ENCODE measurements at places on chromosomes 7 and 10.

GRCh38 chr7:115379321-115379720 is 457.4 kb downstream of the MDFIC start:
- DNase-seq, result no peak

DNA sequence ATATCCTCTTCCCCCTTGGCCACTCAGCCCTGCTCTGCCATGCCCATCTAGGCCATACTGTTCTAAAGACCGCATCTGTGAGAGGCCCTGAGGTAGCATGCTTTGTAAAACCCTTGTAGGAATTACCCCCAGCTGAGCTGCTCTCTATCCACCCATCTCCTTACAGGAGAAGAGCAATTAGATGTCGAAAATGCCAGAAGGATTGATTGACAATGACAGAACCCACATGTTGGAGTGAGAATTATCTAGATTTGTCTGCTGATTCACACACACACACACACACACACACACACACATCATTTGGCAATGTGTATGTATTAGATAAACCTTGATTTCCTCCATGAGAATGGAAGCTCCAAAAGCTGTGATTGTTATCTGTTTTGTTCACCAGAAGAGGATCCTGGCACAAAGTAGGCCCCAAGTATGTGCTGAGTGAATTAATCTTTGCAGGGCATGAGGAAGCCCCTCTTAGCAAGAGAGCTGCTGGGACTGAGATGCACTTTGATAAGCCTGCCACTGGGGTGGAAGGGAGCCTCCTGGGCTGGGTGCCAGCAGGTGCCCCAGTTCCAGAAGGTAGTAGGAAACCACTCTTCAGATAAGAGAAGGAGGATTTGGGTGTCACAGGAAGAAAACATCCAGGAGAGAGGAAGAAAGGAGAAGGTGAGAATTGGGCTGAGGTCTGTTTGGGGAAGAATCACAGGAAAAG is 187.5 kb upstream of the ADO start:
- DNase-seq, result no peak

GRCh38 chr7:19772306-19772705 is 1.1 kb downstream of the TMEM196 start:
- DNase-seq, result no peak

DNA sequence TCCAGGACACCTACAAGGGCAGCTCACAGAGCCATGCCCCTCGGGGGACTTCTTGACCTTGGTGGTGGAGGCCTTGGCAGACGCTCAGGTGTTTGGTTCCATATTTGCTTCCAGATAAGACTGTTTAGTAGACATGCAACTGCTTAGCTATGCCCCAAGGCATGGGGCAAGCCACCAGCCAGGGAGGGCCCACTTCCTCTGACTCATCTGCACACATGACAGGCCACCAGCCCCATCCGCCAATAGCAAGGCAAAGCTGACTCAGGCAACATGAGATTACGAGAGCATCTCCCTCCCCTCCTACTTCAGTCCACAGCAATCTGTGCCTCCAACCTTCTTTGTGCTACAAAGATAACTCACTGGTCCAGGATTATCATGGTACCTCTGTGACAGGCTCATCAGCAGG is 54.9 kb downstream of the KCNMA1 start:
- DNase-seq, result no peak

DNA sequence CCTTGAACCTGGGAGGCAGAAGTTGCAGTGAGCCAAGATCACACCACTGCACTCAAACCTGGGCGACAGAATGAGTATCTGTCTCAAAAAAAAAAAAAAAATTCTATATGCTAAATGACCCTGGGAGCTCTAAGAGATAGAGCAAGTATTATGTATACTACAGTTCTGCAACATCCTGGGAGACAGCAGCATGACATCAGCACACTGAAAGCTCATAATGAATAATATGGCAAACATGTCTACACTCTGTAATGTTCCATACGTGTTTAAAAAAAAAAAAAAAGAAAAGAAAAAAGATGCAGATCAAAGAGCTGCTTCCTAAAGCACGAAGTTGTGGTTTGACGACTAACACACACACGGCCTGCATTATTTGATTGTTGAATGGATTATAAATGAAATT is 72.5 kb downstream of the CUL2 start:
- DNase-seq, result no peak

DNA sequence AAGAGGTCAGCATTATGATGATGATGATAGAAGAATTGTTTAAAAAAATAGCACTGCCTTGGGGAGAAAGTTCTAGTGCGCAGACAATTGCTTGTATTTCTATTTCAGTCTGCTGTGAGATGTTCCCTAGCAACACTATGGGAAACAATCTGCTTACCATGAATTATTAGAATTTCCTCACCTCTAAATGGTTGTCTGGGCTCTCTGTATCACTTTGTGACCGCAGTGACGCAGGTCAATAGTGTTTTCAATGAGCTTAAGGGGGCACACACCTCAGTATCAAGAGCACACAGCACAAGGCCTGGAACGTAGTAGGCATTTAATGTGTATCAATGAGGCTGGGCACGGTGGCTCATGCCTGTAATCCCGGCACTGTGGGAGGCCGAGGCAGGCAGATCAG is 98.9 kb upstream of the TARP start:
- DNase-seq, result no peak

DNA sequence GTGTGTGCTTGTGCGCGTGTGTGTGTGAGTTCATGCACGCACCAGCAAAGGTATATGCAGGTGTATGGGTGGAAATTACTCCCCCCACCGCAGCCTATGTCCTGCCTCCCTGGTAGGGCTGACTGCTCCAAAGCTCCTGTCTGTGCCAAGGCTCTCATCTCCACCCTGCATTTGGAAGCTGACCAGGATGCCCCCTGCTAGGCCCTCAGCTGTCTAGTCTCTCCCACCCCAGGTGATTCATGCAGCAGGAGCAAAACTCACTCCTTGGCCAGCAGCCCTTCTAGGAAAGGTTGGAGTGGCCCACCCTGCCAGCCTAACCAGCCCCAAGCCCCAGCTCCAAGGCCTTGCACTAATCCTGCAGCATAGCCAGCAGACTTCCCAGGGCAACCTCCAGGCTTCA is 148.4 kb downstream of the GRID1 start:
- DNase-seq, result no peak
